Mucosa of descending colon (tissue), 3 donors: ENCODE measurements at places on chromosomes 5 and 9.
A peak's percentile ranks its signal among the peaks of the same experiment; 100 is the strongest.

- no peak for DNase-seq
Measured at GRCh38 chr9:91312717-91313325, 48.9 kb downstream of the AUH start.

- DNase-seq, result no peak
Measured at GRCh38 chr9:72579880-72580550, 58.6 kb downstream of the TMC1 start.

- DNase-seq, result peak; percentile 50
Measured at GRCh38 chr5:143153332-143154119, 250.0 kb downstream of the NR3C1 start.

DNA sequence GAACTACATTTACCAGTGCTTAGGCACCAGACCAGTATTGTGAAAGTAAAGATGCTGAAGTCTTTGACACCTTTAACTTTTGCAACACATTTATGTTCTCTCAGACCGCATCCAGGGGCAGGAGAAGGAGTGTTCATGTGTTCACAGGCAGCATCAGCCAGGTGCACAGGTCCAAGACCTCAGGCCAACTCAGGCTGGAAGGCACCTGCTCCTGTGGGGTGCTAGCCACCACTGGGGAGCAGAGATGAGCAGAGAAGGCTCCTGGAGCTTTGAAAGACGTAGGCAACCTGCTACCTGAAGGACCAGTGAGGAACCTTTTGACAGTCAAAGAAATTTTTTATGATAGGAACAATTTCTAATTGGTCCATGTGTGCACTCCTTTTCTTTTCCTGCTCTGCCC lies 35.6 kb downstream of the DAPK1 start:
- DNase-seq, result no peak
